ENCODE measurements at places on chromosomes 1 and 21. TPM values are rescaled to one million over a fixed set of nuclear protein-coding genes. Genes with fewer than 3 reads are reported as not detected.

GRCh38 chr21:45329261-45330074 is 41.8 kb upstream of the POFUT2 start:
- no peak for DNase-seq

SYTL1 gene
- 22.7 TPM for total RNA-seq

DNA sequence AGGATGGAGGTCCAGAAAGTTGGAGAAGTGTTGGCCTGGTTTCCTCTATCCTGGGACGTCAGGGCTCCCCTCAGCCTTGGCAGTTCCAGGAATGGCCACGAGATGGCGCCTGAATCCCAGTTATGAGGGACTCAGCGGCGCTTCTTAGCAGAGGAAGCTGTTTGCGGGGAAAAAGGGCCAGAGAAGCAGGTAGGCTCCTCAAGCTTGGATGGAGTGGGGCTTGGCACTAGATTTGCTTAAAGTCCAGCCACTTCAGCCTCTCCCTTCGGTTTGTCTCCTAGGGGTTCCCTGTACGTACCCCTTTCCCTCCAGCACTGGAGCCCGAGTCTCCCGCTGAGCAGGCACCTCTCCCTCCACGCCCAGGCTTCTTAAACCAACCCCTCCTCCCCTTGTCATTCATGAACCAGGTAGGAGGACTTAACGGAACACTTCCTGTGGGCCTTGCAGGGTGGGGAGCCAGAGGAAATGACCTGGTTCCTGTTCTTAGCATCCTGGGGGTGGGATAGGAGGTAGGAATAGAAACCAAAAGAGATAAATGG is 32.0 kb upstream of the TENT5B start:
- DNase-seq: peak; percentile 68

DNA sequence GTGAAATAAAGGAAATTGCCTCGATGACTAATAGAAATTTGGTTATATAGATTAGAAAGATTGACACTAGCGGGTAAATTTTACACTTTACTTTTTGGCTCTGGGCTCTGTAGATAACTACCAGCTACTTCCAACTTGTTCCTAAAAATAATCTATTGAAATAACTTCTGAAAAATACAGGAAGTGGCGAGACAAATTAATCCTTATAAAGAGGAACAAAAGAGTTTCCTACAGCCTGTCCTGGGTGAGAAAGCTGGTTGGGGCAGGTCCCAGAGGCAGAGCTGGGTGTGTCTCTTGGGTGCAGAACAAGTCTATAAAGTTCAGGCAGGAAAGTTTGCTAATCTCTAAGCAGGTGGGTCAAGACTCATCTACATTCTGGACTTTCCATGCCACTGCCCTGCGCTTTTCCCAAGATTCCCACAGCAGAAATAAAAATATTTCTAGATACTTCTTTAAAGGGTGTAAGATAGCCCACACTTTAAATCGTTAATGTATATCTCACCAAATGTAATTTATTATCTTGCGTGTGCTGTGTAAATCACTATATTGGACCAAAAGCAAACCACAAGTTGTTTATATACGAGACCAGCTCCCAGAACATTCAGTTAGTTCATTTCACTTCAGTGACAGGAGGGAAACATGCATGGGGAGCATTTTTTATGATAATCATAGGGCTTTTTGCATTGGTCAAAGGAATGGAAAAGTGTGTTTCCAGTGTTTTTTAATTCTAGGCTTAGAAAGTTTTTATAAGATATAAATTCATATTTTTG is 70.1 kb upstream of the NRIP1 start:
- DNase-seq: no peak

QSOX1 gene
- 20.3 TPM for total RNA-seq

DNA sequence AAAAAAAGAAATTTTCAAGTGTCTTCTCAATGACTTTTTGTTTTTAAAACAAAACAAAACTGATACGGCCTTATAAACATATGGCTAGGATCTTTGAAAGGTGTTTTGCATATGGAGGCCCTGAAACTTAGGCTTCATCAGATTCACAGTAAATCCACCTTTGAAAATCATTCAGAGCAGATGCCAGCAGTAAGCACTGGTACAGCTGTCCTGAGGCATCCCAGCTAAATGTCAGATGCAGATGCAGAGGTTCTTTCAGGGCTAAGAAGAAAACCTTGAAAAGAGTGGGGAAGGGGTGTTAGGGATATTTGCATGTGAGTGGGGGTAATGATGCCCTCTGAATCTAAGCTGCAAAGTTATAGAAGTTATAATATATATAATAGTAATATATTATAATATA is 56.2 kb upstream of the GNG12 start:
- no peak for DNase-seq

GRCh38 chr1:32969566-32969965 is 5.0 kb upstream of the RNF19B start:
- no peak for DNase-seq

GRCh38 chr1:109201123-109201703 is 12.5 kb upstream of the SARS1 start:
- no peak for DNase-seq

DNA sequence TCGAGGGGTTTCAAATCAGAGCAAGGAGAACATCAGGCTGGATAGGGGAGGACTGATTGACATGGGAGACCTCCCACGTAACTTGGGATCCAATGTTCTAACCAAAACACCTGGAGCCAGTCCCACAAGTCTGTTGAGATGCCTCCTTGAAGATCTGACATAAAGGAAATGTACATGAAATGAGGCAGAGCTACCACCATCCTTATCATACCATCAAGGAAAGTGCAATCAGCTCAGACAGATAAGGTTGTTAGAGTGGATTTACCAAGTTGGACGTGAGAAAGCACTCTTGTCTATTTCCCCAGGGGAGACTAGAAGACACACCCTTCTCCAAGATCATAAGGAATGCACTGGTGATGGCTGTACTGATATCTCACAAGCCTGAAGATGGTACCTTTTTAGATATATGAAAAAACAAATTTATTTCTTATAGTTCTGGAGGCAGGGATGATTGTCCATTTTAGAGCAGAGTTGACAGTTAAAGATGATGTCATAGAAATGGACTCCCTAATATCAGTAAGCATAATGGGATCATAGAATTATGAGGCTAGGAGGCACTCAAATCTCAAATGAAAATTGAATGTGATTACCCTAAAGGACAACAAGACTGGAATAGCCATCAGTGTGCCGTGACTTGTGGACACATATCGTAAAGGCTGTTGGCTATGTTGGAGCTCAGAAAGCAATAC is 129.1 kb upstream of the RAB4A start:
- DNase-seq: no peak

GRCh38 chr1:30683699-30684098 is 39.7 kb downstream of the MATN1 start:
- no peak for DNase-seq

DNA sequence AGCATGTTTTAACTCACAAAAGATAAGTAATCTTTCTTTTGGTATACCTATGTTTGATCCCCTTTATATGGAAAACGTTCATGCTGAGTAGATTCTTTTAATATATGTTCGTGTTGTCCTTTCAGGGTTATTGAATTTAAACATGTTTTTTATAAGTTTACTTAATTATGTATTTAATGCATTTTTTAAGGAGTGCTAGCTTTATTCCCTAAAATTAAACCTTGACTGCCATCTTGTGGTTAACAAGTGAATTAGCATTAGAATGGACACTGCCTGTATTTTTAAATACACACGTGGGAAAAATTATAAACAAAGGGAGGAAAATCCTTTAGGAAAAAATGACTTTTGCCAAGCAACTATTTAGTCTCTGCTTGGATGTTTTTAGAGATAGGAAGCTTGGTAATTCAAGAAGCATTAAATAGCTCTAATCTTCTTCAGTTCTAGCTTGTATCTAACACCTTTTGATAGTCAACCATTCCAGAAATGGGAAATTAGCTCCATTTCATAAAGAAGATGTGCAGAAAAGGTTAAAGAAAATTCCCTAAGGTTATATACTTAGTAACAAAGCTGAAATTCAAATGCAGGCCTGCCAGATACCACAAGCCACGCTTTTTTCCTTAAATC is 43.0 kb downstream of the UBE2U start:
- DNase-seq: peak; percentile 71

DNA sequence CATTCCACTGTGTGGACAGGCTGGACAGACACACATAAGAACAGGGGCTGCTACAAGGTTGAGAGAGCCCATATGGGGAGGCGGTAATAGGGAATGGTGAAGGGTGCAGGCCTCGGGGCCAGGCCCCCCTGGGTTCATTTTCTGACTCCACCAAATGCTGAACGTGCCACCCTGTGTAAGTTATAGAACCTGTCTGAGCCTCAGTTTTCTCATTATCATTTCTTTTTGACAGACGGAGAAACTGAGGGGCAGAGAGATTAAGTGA is 569.5 kb downstream of the PTPRU start:
- DNase-seq: no peak

KIRREL1 gene
- total RNA-seq: 36.0 TPM

DNA sequence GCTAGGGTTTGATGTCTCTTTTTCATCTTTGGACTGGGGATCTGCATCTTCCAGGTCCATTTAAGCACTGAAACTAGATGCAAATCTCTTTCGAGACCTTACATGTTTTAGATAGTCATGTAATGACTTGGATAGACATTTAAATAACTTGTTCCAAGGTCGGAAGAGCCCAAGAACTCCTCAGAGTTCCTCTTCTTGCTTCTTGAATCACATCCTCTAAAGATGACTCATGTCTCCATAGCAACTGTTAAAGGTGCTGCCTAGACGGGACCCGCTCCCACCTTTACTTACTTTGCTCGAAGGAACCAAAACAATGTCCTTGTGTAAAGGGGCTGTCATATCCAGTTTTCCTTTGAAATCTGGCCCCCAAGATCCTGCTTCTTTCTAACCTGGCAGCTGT is 130.0 kb downstream of the EDEM3 start:
- no peak for DNase-seq

- no peak for DNase-seq
Observed at GRCh38 chr1:66397192-66397591, 136.8 kb upstream of the SGIP1 start.

MFSD2A gene
- 16.2 TPM for total RNA-seq

DNA sequence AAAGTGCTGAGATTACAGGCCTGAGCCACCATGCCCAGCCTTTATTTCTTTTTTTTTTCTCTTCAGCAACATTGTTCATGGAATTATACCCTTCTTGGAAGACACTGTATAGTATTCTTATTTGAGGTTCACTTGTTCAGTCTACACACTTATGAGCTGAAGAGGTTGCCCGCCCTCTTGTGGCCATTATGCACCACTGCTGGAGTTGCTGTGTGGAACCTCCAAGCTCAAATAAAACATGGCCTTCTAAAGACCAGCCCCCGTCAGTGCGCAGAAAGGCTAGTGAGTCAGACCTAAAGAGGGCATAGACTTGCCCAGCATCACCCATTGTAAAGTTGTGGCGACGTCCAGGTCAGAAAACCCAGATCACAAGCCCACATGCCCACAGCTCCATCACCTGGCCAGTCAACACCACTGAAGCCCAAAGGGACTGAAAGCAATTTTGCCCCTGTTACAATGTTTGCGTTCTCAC is 20.4 kb downstream of the LURAP1 start:
- peak; percentile 50 for DNase-seq

CRYZ gene
- 30.4 TPM for total RNA-seq

TARBP1 gene
- total RNA-seq: 37.1 TPM

ICOSLG gene
- 3.5 TPM for total RNA-seq

DNA sequence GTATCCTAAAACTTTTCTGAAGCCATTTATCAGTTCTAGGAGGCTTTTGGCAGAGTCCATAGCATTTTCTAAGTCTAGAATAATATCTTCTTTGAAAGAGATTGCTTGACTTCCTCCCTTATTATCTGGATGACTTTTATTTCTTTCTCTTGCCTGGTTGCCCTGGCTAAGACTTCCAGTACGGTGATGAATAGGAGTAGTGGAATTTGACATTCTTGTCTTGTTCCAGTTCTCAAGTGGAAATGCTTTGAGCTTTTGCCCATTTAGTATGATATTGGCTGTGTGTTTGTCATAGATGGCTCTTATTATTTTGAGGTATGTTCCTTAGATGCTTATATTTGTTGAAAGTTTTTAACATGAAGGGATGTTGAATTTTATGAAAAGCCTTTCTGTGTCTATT is 1647.9 kb downstream of the PLA2G4A start:
- DNase-seq: no peak

DNA sequence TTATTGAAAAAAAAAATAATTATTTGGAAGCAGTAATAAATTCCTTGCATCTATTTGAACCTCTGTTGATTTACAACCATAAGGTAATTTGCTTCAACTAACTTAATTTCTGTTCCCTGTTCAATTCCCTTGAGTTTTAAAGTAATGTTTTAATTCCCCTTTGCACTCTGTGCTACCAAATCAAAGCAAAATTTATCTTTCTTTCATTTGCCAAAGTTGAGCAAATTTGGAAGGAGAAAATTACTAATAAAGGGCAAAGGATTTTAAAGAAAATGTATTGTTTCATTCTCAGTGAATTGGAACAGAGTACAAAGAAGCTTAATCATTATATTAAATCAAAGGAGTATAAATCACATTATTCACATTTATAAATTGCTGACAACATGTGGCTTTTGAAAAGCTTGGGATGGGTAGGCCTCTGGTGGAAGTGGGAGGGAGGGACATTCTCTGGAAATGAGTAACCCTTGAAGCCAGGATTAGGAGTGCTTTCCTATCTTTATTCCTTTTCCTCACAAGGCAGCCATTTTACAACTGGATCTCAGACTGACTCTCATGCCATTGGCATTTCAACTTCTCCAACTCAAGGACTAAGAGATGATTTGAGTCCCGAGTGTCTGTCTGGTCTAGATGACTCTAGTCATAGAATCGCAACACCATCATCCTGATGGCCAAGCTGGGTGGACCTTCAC is 331.6 kb upstream of the DUSP10 start:
- DNase-seq: no peak

- DNase-seq: no peak
Observed at GRCh38 chr1:226519135-226519534, 29.4 kb upstream of the STUM start.

MARK1 gene
- 7.6 TPM for total RNA-seq

DNA sequence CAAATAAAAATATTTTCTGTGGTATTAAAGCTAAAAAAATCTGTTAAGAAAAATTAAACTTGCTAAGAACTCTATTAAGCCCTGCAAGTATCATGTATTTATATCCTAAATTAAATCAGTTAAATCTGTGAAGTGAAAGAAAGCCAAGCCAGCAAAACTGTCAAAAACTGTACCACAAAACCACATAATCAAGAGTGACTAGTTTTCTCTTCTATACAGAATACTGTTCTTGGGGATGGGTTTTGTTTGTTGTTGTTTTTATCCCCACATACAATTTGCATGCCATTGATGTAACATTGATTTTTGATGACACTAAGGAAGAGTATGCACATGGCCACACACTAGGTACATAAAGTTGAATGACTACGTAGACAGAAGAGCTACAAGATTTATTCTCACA is 20.4 kb downstream of the DPH5 start:
- no peak for DNase-seq

Measured in skin of body (tissue), 3 donors.